ENCODE measurements at places on chromosomes 6 and 20. TPM values are rescaled to one million over a fixed set of nuclear protein-coding genes. Genes with fewer than 3 reads are reported as not detected.

MRPL2 gene
- total RNA-seq = 31.2 TPM

HLA-DPA1 gene
- total RNA-seq = 155 TPM

DLL1 gene
- total RNA-seq = 0.19 TPM

C20orf144 gene
- 0.04 TPM for total RNA-seq

OPN5 gene
- total RNA-seq = not detected
